ENCODE measurements at places on chromosomes 7 and 10.

- no peak for DNase-seq
Measured at GRCh38 chr10:46091828-46092523, 45.9 kb upstream of the MSMB start.

- no peak for DNase-seq
Measured at GRCh38 chr10:120945801-120946302, 94.7 kb downstream of the WDR11 start.

DNA sequence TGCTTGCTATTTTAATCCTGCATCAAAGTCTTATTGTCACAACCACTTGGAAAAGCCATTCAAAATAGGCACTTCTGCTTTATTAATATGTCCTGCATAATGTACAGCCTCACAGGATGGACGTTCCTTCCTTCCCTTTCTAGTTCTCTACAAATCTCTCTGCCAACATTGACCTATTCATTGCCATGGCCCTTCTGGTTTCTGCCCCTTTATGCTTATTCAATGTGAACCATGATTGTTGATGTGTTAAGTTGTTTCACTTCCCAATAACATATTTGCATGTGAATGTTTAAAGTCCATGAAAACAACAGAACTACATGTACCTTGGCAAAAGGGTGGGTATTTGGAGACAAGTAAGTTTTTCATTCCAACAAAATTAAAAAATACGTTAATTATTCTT, 45.7 kb downstream of the COL28A1 start:
- no peak for DNase-seq

DNA sequence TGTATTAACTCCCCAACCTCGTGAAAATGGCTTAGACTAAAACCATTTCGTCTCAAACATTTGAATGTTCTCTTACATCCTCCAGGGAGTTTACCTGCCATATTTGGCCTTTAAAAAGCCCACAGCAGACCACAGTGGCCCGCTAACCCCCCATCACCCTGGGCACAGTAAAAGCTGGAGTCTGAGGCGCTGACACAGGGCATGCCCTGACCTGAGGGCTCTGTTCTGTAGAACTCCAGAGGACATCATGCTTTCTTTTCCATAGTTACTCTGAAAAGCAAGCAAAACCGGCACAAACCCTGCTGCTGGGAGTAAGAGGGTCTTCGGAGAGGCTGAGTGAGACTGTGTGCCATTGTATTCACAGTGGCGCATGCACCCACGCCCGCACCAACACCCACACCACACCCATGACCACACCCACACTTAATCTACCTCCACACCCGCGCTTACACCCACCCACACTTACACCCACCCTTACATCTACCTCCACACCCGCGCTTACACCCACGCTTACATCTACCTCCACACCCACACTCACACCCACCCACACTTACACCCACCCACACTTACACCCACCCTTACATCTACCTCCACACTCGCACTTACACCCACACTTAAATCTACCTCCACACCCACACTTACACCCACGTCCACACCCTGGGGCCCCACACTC, 32.1 kb downstream of the LRRC27 start:
- DNase-seq = no peak

DNA sequence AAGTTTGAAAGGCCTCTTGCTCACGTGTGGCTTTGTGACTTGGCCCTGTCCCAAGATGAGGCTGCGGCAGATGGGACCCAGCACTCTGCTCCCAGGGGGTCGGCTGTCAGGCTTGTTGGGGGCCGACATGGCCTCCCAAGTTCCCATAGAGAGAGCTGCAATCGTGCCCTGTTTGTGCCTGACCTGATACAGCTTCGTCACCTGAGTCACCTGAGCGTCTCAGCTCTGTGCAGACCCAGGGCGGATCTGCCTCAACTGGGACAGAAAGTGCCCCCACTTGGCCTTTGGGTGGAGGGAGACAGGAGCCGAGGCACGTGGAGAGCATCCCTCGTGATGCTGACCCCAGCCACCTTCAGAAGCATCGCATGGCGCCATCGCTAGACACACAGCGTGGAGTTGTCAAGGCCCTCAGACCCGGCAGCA, 21.7 kb downstream of the PAPOLB start:
- no peak for DNase-seq
